A172 (cell line): ENCODE measurements at places on chromosomes 1 and 21. TPM values are rescaled to one million over a fixed set of nuclear protein-coding genes. Genes with fewer than 3 reads are reported as not detected.

Gene TMEM82
- not detected in 2 replicates for total RNA-seq

DNA sequence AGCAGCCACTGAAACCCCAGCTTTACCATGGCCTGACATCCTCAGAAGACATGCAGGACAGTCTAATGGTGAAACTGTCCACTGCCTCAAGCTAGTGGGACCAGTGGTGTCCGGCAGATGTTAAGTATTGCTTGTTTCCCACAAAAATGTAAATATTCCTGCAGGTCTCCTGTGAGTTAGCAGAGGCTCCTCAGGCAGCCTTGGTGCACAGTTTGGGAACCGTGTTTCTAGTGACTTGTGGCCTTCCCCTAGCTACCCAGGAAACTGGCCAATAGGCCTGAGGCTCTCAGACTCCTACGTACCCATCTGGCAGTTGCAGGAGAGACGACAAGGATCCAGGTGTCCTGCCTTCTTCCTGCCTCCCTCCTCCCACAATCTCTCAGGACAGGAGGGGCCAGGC lies 142.4 kb downstream of the CAMTA1 start:
- no peak for DNase-seq

Gene SLAMF1
- total RNA-seq: 0.07 and 1.1 TPM in 2 replicates

DNA sequence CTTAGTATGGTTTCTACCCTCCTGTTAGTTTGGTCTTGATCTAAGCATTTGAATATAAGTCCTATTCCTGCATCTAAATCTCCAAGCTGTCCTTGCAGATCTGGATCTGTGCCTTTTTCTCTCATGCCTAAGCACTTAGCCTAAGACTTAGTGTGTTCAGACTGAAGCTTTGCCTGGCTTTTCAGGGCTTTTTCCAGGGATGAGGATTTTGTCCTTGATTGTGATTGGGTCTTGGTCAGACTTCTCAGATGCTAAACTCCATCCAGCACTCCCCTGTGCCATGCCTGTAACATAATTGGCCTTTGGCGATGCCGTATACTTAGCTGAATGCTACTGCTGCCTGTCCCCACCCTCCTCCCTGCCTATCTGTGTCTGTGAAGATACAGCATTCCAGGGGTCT lies 98.1 kb upstream of the NRIP1 start:
- DNase-seq: no peak

Gene NTPCR
- 72.1 and 87.8 TPM in 2 replicates for total RNA-seq

Gene TMED5
- total RNA-seq: 31.1 and 37.8 TPM in 2 replicates

- no peak for DNase-seq
These were observed 17.2 kb upstream of the SEMA4A start for GRCh38 chr1:156135930-156136871.

DNA sequence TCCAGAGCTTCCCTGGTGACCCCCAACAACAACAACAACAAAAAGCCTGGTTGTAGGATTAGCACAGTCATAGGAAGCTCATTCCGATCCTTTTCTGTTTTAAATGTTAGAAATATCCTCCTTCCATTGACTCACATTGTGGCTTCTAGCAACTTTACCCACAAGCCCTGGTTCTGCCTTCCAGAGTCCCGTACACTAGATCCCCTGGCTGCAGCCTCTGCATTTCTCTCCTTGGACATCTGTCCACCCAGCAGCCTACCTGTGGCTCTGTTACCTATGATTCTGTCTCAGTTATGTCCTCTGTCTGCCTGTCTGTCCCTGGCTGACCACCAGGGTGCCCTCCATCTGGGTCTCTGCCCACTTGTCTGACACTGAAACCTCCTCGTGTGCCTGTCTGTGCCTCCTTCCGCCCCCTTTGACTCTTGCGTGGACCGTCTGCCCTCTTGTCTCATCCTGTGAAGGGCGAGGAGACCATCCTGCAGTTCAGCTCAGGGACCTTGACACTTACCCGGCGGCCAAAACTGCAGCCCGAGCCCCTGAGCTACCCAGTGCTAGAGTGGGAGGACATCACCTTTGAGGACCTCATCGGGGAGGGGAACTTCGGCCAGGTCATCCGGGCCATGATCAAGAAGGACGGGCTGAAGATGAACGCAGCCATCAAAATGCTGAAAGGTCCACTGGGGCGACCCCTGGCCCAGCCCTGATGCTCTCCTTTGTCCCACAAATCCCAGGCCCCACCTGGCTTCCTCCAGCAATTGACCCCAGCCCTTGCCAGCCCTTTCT lies 16.1 kb downstream of the TIE1 start:
- DNase-seq: no peak

Gene OR10K2
- not detected in 2 replicates for total RNA-seq

DNA sequence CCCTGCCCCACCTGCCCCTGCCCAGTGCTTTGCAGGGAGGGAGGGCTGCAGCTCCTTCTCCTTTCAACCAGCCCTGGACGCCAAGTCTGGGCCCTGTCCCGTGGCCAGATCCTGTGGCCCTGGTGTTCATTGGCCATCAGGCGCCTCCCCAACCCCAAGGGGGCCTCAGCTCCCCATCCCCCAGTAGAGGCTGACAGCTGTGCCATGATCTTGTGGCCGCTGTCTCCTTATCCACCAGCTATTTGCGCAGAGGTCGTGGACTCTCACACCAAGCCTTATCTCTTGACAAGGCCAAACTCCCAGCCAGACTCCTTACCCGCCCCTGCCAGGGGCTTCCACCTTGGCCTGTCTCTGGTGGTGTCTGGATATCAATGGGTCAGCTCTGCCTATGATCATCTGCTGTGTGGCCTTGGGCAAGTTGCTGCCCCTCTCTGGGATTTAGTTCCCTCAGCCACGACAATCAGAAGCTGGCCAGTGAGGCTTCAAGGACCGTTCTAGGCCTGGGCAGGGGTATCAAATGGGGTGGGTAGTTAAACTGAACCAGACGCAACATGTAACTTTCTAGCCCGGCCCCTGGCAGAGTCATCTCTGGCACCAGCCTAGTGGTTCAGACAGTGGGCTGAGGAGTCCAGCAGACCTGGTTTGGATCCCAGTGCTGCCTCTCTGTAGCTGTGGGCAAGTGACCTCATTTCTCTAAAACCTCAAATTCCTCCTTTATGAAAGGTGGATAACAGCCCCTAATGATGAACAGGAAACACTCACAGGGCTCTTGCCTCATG lies 3.3 kb upstream of the COL8A2 start:
- DNase-seq: peak; percentile 68

DNA sequence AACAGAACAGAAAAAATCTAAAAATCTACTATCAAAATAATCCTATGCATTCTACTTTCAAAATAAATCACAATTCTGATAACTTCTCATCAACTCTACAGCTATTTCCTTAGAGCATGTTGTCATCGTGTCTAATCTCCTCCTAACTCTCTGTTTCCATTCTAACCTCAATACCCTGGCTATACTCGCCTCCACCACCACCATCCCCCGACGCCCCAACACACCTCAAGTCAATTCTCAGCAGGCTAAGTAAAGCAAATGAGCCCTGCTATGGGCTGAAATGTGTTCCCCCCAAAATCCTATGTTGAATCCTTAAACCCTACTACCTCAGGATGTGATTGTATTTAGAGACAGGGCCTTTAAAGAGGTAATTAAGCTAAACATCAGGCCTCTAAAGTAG lies 34.6 kb downstream of the NRDC start:
- DNase-seq: no peak

Gene ATAD3C
- not detected in 2 replicates for total RNA-seq

DNA sequence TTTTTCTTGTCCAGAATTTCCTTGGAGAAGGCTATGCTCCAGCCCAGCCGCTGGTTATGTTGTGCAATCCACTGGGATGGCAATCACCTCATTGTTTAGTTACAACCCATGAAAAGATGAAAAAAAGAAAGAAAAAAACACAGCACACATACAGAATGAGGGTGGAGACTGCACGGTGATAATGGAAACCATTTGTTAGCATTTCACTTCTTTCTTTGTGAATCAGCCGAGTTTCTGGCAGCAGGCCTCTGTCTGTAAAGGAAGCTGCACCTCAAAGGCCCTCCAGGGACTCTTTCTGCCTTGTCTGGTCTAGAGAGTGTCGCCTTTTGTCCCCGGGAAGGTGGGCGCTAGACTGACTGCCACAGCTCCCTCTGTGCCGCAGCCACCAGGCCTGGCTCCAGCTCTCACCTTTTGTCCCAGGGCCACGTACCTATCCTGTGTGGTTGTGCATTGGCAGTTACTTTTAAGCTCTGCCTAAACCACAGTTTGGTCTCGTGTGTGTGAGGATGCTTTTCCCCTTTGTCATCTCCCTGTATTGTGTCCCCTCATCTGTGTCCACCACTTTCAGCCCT lies 35.6 kb downstream of the NGF start:
- DNase-seq: peak; percentile 38

GRCh38 chr1:48190881-48191280 lies 31.6 kb upstream of the SLC5A9 start:
- DNase-seq: no peak

DNA sequence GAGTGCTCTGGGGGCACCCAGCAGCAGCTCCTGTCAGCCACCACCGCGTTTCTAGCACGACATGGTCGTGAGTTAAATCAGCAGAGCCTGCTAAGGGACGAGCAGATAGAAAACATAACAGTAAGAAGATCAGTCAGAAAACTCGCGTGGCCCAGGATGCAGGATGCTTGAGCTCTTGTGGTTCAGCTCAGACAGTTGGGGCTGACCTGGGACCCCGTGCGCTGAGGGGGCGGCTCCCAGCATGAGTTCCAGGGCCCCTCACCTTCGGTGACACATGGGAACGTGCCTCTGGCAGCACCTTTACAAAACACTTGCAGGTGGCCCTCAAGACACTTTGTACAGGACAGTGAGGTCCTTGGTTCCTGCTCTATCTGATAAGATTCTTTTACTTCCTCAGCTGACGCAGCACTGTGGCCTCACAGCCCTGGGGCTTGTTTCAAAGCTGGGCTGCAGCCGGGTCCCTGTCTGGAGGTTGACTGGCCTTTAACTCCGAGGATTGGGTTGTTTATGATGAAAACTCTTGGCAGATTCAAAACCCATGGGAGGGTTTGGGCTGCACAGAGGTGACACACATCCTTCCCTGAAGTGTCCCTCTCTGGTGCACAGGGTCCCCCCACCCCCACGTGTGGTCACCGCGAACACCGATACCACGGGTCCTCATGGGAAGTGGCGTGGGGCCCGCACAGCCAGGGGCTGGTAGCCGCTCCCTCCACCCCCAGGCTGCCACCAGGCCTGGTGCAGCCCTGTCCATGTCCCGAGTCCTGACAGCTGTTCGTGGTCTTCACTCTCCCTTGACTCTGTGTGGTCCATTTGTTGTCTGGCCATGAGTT lies 65.3 kb upstream of the COL6A1 start:
- DNase-seq: no peak

Gene FMO4
- 3.1 and 8.0 TPM in 2 replicates for total RNA-seq

DNA sequence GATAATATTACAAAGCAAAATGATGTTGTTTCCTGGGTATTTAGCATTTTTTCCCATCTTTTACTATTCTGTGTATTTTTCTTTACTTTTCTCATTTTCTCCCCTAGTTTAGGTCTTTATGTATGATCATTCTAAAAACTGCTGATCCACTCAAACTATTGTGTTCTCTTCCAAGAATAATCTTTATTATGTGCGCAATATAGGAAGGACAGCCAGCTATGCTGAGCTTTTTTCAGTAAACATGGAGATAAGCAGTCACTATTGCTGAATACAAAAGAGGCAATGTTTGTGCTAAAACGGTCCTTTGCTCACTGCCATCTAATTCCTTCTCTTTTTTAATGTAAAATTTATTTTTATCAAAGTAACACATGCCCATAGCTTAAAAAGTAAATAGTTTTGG lies 6.7 kb upstream of the PTBP2 start:
- DNase-seq: no peak

DNA sequence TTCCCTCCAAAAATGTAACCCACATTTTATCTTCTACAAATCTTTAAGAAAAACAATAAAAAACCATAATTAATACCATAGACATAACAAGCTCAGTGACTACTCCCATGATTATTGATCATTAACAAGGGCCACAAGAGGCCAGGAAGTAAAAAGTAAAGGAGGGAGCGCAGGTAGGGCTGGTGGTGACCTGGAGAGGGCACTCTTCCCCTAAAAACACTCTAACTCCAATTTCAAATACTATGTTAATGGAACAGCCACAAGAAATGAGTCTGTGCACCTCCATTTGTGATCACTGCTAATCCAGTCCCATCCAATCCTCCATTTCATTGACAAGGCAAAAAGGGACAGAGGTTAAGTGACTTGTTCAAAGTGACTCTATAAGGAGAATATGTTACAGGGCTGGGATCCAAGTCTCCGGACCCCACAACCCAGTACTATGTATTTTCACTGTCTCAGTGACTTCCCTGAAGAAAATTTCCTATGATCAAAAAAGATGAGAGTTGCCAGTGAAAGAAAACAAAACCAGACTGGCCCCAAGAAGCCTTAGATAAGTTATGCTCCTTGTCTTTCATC lies 41.2 kb upstream of the CFAP298 start:
- DNase-seq: peak; percentile 29

DNA sequence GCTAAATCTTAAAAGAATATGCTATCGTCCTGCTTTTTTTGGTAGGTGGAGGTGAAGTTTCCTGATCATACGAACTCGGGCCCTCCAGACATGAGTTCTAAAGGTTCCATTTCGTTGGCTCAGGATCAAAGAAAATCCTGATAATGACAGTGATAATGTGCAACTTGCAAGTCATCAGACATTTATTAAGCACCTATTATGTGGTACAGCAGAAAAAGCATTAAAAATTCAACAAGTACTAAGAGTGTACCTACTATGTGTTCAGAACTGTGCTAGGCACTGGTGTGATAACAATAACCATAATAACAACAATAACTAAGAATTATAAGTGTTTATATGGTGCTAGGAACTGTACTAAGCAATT lies 3.9 kb upstream of the IER5 start:
- DNase-seq: no peak

- DNase-seq: no peak
These were observed 1.7 kb downstream of the WASF2 start for GRCh38 chr1:27487966-27488884.

GRCh38 chr1:179047636-179047997 lies 21.9 kb downstream of the FAM20B start:
- peak; percentile 49 for DNase-seq

- DNase-seq: peak; percentile 78
These were observed 89.5 kb downstream of the SCMH1 start for GRCh38 chr1:41152622-41153044.

Gene AVPR1B
- not detected in 2 replicates for total RNA-seq

GRCh38 chr1:182811975-182812722 lies 22.6 kb downstream of the NPL start:
- no peak for DNase-seq

GRCh38 chr21:45326169-45326851 lies 38.6 kb upstream of the POFUT2 start:
- DNase-seq: no peak

Gene CD34
- 0.22 and 0.76 TPM in 2 replicates for total RNA-seq

- DNase-seq: no peak
These were observed 35.5 kb downstream of the C21orf91 start for GRCh38 chr21:17783481-17784179.
